ENCODE measurements at places on chromosomes 5 and 9. TPM values are rescaled to one million over a fixed set of nuclear protein-coding genes. Genes with fewer than 3 reads are reported as not detected.

CTSV gene
- total RNA-seq: 0.34 TPM

DNA sequence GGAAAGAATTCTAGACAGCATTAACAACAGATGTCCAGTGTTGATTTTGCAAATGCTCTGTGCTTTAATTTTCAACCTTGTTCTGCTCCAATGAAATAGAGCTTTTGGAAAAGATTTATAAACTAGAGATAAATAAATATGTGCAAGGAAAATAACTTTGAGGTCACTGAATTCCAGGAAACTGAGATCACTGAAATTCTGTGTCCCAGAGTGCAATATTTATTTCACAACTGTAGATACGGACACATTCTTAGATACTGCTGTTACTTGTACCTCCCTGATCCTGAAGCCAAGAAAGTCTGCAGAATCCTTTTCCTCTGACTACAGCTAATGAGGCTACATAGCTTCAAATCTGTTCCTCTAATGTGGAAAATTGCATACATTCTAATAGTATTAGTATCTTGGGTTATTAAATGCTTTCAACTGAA is 222.9 kb downstream of the DOCK8 start:
- no peak for DNase-seq
- peak overlapping the region; percentile 7 for H3K27ac ChIP-seq
- H3K4me3 ChIP-seq: no peak overlapping the region
- peaks cover 65% of the 10 kb centered on the region for H3K36me3 ChIP-seq
- no peaks in the 10 kb centered on the region for H3K27me3 ChIP-seq

DNA sequence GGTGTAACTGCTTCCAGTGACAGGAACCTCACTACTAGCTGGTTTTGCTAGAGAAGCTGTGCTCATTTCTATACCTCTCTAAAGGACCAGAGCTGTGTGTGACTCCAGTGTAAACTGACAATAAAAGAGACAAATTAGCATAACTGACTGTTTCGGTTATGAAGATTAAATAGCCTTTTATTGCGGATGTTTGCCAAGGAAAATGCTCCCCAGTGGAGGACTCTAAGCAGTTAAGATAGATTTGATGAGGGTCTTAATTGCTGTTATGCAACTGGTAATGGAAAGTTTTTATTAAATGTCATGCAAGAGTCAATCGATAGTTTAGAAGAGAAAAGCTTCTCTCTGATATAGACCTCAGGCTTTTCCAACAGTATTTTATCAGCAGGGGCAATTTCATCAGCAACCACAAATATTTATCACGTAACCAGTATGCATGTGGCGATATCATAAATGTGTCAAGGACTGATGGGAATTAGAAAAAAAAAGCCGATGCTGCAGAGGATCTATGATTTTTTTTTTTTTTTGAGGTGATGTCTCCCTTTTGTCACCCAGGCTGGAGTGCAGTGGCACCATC is 275.2 kb upstream of the DMAC1 start:
- no peaks in the 10 kb centered on the region for H3K4me1 ChIP-seq
- H3K27ac ChIP-seq: no peak overlapping the region
- H3K27me3 ChIP-seq: peaks cover 1% of the 10 kb centered on the region
- no peak for DNase-seq
- no peaks in the 10 kb centered on the region for H3K36me3 ChIP-seq

DNA sequence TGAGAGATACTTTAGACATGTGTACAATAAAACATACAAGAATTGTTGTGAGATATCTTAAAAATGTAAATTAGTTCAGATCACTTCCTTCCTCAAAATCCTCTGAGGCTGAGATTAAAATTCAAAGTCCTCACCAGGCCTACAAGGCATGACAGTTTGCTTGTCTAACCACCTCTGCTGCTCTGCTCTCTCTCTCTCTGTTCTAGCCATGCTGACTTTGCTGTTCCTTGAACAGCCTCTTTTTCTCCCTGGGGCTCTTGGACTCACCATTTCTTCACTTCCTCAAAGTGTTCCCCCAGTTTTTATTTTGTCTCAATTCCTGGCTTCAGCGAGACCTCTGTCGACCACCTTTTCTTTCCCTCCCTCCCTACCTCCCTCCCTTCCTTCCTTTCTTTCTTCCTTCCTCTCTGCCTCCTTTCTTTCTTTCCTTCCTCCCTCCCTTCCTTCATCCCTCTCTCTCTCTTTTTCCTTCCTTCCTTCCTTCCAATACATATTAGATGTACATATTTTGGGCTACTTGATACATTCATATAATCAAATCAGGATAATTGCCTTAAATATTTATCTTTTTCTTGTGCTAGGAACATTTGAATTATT is 27.0 kb downstream of the CATSPER3 start:
- H3K4me1 ChIP-seq: no peaks in the 10 kb centered on the region
- no peak for DNase-seq

TRIM7 gene
- total RNA-seq: 1.1 TPM

MTAP gene
- total RNA-seq: 73.9 TPM

PPP3R2 gene
- total RNA-seq: not detected

MSX2 gene
- not detected for total RNA-seq

- no peaks in the 10 kb centered on the region for H3K4me1 ChIP-seq
- no peaks in the 10 kb centered on the region for H3K36me3 ChIP-seq
- H3K27me3 ChIP-seq: peaks cover 9% of the 10 kb centered on the region
- no peak overlapping the region for H3K27ac ChIP-seq
- H3K4me3 ChIP-seq: no peak overlapping the region
- DNase-seq: no peak
Observed at GRCh38 chr9:6628704-6629103, 16.8 kb downstream of the GLDC start.

DNA sequence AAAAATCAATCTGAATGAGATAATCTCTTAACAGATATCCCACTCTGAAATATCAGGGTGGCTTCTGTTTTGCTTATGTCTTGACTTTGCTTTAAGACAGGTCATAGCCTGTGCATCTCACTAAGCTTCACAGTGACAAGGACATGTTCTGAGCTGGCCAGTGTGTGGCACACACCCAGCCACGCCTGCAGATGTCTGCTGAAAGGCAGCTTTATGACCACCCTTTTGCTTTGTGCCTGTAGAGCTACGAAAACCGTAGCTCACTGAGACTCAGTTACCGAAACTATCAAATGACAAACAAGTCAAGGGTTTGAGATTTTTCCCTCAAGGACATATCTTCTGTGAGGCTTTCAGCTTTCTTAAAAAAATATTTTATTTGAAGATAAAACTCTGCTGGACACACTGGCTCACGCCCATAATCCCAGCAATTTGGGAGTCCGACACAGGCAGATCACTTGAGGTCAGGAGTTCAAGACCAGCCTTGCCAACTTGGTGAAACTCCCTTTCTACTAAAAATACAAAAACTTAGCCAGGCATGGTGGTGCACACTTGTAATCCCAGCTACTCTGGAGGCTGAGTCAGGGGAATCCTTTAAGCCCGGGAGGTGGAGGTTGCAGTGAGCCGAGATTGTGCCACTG is 233.2 kb downstream of the SPATA31A1 start:
- no peaks in the 10 kb centered on the region for H3K36me3 ChIP-seq
- no peak overlapping the region for H3K27ac ChIP-seq
- no peaks in the 10 kb centered on the region for H3K4me1 ChIP-seq
- no peak for DNase-seq
- no peak overlapping the region for H3K4me3 ChIP-seq

DNA sequence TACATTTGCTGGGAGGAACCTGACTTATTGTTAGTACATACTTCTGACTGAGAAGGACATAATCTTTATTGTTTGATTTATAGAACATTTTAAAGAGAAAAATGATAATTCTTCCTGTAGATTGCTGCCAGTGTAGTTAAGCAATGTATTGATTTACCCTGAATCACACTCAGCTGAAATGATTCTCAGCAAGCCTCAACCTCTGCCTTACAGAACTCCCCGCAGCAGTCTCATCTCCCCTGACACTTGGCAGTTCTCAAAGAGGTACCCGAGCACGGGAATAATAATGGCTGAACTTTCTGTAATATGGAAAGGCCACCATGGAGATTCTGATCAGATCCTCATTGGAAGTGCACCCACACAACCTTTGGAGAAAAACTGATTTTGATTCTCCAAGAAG is 74.9 kb upstream of the RFX3 start:
- H3K36me3 ChIP-seq: no peaks in the 10 kb centered on the region
- no peak for DNase-seq
- H3K4me1 ChIP-seq: no peaks in the 10 kb centered on the region
- no peaks in the 10 kb centered on the region for H3K27me3 ChIP-seq
- H3K4me3 ChIP-seq: no peak overlapping the region

DNA sequence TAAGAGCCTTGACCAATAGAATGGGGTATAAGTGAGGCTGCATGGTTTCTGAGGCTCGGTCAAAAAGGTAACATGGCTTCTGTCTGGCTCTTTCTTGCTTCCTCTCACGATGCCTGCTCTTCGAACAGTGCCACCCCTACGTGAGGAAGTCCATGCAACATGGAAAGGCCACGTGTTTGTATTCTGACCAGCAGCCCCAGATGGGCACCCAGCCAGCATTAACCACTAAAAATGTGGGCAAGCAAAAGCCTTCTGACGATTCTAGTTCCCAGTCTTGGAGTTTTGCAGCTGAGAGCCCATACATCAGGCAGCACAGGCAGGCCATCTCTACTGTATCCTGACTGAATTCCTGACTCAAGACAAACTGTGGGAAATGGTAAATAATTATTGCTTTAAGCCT is 24.2 kb upstream of the NREP start:
- no peaks in the 10 kb centered on the region for H3K36me3 ChIP-seq
- no peaks in the 10 kb centered on the region for H3K4me1 ChIP-seq
- H3K27me3 ChIP-seq: peaks cover 9% of the 10 kb centered on the region
- no peak for DNase-seq

CACFD1 gene
- 1.4 TPM for total RNA-seq

OSMR gene
- total RNA-seq: not detected

GRCh38 chr5:113380807-113381326 is 53.9 kb downstream of the TSSK1B start:
- H3K4me1 ChIP-seq: peaks cover 26% of the 10 kb centered on the region
- H3K27ac ChIP-seq: no peak overlapping the region
- H3K4me3 ChIP-seq: no peak overlapping the region
- no peaks in the 10 kb centered on the region for H3K36me3 ChIP-seq
- DNase-seq: peak; percentile 14
- H3K27me3 ChIP-seq: peaks cover 29% of the 10 kb centered on the region

GRCh38 chr9:128192601-128193371 is 1.4 kb upstream of the CIZ1 start:
- H3K27ac ChIP-seq: no peak overlapping the region
- peaks cover 35% of the 10 kb centered on the region for H3K4me1 ChIP-seq
- H3K27me3 ChIP-seq: no peaks in the 10 kb centered on the region
- H3K4me3 ChIP-seq: peak overlapping the region; percentile 52
- peak; percentile 75 for DNase-seq
- peaks cover 17% of the 10 kb centered on the region for H3K36me3 ChIP-seq

DNA sequence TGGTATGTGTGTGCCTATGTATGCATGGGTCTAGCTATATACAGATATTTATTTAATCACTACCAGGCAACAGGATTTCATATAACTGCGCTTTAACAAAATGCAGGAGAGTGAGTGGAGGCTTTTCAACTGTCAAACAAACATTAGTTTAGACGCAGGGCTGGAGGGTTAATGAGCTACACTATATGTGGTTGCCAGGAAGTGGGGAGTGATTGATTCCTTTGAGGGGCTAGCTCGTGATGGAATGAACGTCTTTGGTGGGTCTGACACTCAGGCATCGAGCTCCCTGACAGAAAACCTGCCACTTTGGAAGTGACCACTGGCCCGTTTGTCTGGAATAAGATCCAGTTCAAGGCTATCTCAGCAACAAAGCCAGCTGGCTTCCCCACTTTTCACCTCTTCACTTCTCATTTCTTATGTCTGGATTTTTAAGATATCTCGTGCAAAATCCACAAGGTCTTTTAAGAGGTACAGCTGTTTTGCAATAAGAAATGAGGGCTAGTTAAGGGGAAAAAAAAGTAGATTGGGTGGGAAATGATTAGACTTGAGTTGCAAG is 78.0 kb downstream of the CFAP77 start:
- no peaks in the 10 kb centered on the region for H3K36me3 ChIP-seq
- peak overlapping the region; percentile 42 for H3K4me3 ChIP-seq
- peaks cover 27% of the 10 kb centered on the region for H3K4me1 ChIP-seq

- no peak overlapping the region for H3K4me3 ChIP-seq
- H3K27ac ChIP-seq: no peak overlapping the region
- H3K4me1 ChIP-seq: no peaks in the 10 kb centered on the region
- no peaks in the 10 kb centered on the region for H3K36me3 ChIP-seq
- H3K27me3 ChIP-seq: peaks cover 31% of the 10 kb centered on the region
- no peak for DNase-seq
Observed at GRCh38 chr5:33933723-33934169, 2.4 kb upstream of the RXFP3 start.

GRCh38 chr5:79666758-79667157 is 22.9 kb upstream of the CMYA5 start:
- H3K4me3 ChIP-seq: no peak overlapping the region
- no peaks in the 10 kb centered on the region for H3K27me3 ChIP-seq
- peaks cover 15% of the 10 kb centered on the region for H3K4me1 ChIP-seq
- peaks cover 34% of the 10 kb centered on the region for H3K36me3 ChIP-seq

MAMDC2 gene
- not detected for total RNA-seq

RHOBTB3 gene
- 0.50 TPM for total RNA-seq

SPATA31A3 gene
- total RNA-seq: not detected

DNA sequence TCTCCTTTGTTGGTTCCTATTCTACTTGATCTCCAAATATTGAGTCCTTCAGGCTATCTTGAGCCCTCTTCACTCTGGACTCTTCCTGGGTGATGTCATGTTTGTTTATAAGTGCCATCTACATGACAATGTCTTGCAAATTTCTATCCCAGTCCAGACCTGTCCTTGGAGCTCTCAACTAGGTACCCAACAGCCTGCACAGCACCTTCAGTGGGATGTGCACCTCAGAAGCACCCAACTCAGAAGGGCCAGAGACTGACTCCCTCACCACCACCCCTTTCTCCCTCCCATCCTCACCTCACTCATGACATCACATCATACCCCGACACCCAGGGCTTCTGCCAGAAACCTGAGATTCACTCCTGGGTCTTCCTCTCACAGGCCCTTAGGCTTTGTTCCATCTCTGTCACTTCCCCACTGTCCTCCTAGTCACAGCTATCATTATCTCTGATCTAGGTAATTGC is 14.4 kb downstream of the TXN start:
- H3K4me3 ChIP-seq: no peak overlapping the region
- no peak for DNase-seq
- no peak overlapping the region for H3K27ac ChIP-seq
- no peaks in the 10 kb centered on the region for H3K4me1 ChIP-seq

GRCh38 chr5:105639511-105639910 is 2031.2 kb downstream of the EFNA5 start:
- no peak for DNase-seq
- H3K27ac ChIP-seq: no peak overlapping the region
- no peaks in the 10 kb centered on the region for H3K4me1 ChIP-seq
- no peak overlapping the region for H3K4me3 ChIP-seq
- H3K27me3 ChIP-seq: no peaks in the 10 kb centered on the region
- no peaks in the 10 kb centered on the region for H3K36me3 ChIP-seq

SHOC1 gene
- not detected for total RNA-seq

GRCh38 chr5:141518618-141519015 is 29.7 kb downstream of the PCDHGC5 start:
- DNase-seq: no peak
- peaks cover 52% of the 10 kb centered on the region for H3K4me1 ChIP-seq
- H3K27ac ChIP-seq: no peak overlapping the region
- peaks cover 70% of the 10 kb centered on the region for H3K36me3 ChIP-seq

ZDHHC11B gene
- total RNA-seq: not detected

- peak; percentile 32 for DNase-seq
- H3K36me3 ChIP-seq: no peaks in the 10 kb centered on the region
- no peak overlapping the region for H3K27ac ChIP-seq
- peaks cover 17% of the 10 kb centered on the region for H3K27me3 ChIP-seq
- H3K4me1 ChIP-seq: peaks cover 11% of the 10 kb centered on the region
- H3K4me3 ChIP-seq: no peak overlapping the region
Observed at GRCh38 chr5:127567026-127567768, 49.8 kb downstream of the PRRC1 start.

MRPL50 gene
- total RNA-seq: 16.3 TPM

Measured in activated CD8-positive, alpha-beta T cell treated with anti-CD3 and anti-CD28 coated beads for 36 hours (primary cell).